T-helper 2 cell (primary cell): ENCODE measurements at places on chromosomes 13 and 19.

GRCh38 chr19:51394050-51394836 is 3.9 kb upstream of the C19orf84 start:
- peak; percentile 80 for DNase-seq

DNA sequence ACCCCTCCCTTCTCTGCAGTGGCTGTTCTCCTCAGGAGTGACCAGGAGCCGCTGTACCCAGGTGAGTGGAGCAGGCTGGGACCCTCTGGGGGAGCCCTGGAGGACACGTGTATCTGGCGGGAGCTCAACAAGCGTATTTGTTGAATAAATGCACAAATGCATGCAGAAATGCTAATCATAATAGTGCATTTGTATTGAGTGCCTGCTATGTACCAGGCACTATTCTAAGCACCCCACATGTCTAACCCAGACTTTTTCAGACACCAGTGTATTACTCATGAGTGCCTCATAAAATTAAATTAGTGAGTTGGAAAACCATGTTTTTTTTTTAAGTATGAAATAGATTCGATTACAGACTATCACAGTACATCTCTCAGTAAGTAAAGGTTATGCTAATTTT is 7.9 kb downstream of the HPN start:
- DNase-seq: no peak

DNA sequence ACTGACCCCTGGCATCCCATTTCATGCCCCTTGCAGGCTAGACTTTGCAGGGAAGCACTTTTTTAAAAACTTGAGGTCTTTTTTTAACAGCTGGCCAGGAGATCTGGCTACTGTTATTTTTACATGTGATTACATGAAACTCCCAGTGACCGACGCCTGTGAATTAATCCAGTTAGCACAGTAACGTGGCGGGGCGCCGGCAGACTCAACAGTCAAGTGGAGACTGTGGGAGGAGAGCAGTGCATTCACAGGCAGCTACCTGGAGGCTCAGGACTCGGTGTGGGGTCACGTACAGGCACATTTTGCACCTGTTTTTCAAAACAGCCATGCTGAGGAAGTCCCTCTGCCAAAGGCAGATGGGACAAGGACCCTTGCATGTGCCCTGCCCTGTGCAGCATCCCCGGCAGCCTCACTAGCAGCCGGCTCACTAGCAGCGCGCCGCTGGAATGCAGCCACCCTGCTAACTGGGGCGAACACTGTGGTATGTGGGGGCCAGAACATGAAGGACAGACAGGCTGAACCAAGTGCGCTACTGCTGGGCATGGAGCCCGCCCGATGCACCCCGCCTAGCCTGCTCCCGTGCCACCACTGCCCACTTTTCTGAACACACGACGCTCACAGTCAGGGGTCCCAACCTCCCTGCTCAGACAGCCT is 18.7 kb downstream of the CAPS start:
- DNase-seq: no peak

GRCh38 chr19:10152100-10152499 is 32.4 kb upstream of the EIF3G start:
- DNase-seq: no peak

DNA sequence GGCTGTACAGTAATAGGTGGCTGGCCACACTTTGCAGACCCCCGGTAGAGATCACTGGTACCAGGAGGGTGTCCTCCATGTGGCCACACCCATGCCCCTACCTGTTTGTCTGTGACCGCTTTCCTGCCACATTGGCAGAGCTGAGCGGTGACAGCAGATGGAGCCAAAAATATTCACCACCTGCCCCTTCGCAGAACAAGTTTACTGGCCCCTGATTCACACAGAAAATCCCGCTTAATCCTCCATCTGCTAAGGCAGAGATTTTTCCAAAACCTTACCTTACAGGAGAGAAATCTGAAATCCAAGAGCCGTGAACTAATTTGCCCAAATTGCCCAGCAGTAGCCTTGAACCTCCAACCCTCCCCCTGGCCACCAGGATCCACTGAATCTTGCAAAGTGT is 52.1 kb downstream of the MYO9B start:
- DNase-seq: no peak

DNA sequence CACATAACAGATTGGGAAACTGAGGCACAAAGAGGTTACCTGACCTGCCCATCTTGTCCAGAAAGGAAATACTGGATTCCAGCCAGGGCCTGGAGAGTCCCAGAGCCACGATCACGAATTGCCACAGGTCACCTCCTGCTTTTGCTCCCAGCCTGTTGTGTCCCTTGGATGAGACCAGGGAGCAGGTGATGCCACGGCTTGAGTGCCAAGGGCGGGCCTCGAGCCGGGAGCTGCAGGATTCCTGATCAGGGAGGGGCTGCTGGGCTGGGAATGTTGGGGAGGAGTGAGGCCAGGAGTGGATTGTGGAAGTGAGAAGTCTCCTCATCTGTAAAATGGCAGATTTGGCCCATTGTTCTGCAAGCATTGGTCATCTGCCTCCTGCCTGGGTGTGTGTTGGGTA is 29.4 kb downstream of the DNM2 start:
- no peak for DNase-seq

GRCh38 chr13:24276306-24276705 is 33.1 kb upstream of the C1QTNF9 start:
- no peak for DNase-seq

DNA sequence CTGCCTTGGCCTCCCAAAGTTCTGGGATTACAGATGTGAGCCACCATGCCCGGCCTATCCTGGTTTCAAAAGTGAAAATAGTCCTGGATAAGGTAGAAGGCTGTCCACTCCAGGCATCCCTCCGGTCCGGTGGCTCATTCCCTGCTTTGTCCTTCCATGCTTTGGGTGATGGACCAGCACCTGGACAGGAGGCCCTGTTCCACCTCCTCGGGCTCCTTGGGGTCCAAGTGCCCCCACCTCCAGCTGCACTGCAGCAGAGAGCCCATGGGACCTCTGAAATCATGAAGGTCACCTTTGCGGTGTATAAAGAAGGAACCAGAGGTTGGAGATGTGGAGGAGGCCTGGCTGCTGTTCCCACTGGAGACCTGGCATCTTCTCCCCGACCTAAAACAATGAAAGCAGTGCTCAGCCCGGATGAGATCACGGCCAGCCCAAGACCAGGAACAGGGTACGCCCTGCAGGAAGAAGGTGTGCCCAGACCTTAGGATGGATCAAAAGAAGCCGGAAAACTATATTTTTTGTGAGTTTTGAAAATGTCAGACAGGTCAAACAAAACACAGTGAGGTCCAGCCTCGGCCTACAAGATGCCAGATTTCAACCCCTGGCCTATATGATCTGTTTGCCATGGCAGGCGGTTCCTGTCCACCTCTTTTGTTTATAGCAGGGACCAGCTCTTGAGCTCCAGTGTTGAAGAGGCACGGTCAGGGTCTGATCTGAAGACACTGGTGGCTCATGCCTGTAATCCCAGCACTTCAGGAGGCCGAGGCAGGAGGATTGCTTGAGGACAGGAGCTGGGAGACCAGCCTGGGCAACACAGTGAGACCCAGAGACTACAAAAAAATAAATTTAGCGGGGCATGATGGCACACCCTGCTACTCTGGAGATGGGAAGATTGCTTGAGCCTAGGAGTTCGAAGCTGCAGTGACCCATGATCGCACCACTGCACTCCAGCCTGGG is 5.8 kb downstream of the LSR start:
- DNase-seq: no peak

GRCh38 chr19:8212916-8213315 is 3.7 kb downstream of the CERS4 start:
- DNase-seq: no peak
